ENCODE measurements at places on chromosomes 6 and 20.

GRCh38 chr20:8362457-8362856 is 230.4 kb downstream of the PLCB1 start:
- DNase-seq: no peak

DNA sequence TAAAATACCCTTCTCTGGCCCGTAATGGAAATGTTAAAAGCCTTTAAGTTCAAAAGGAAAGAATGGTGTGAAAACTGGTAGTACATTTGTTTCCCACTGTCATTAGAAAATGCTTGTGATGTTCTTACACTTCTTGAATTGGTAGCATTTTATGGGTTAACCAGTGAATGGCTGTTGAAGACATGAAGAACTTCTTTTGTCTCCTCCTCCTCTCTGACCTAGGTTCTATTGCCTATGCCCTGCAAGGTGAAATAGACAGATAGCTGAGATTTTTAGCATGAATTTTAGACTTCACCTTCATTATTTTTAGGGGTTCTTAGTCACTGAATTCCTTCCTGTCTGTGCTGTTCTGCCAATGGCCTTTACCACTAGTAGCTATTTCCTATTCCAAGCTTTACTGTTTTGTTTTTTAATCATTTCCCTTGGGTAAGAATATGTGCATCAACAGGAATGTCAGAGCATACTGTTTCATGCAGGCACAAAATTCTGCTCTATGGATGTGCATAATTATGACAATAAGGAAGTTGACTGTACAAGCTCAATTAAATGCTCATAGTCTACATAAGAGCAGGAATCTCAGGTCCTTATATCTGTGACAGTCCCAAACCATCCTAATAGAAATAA is 4.9 kb downstream of the TNFAIP3 start:
- DNase-seq: no peak

DNA sequence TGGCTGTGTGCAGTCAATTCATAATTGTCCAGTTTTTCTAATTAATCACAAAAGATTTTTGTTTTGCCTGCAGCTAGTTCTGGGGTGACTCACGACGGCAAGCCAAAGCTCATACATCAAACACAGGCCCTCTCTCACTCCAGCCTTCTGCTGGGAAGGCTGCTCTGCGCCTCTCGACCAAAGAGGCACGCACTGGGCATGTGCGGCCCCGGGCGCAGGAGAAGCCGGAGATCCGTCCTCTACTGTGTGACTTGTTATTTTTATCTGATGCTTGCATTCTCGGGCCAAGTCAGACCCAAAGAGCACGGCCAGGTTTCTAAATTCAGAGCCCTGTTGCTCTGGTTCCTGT is 98.5 kb downstream of the TFAP2A start:
- DNase-seq: no peak

GRCh38 chr20:44722990-44723389 is 7.8 kb downstream of the CCN5 start:
- no peak for DNase-seq

- DNase-seq: no peak
Measured at GRCh38 chr6:4059115-4059777, 19.7 kb downstream of the FAM217A start.

DNA sequence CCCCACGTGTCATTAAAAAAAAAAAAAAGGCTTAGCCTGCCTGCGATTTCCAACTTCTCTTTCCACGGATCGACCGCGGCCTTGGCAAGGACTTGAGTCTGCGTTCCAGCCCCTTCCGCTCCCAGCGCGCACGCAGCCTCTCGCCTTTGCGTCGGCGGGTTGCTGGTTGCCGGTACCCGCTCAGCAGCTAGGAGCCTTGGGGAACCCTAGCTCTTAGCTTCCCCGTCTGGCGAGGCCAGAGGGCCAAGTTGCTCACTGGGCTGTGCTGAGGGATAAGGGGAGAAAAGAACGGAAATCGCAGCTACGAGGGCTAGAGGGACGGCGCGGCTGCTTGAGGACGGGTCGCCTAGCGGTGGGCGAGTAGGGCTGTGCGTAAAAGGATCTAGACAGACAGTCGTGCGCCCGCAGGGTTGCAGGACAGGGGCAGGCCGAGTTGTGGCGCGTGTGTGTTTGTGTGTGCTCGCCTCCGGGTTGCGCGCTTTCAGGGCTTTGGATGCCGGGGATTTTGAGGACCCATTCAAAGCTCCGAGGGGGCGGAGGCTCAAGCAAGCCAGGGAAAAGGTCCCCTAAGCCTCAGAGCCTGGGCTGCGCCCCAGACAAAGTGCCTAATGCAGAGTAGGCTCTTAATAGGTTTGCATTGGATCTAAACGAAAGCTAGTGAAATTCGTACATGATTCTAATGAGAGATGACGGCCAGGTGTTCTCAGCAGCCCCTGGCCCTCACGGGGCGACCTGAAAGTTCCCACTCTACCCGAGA is 40.5 kb upstream of the OSTM1 start:
- no peak for DNase-seq

- no peak for DNase-seq
Measured at GRCh38 chr6:168864541-168865460, 388.8 kb downstream of the THBS2 start.

- no peak for DNase-seq
Measured at GRCh38 chr20:63105211-63106107, 98.7 kb upstream of the BHLHE23 start.

GRCh38 chr6:87200469-87201175 is 45.3 kb downstream of the ZNF292 start:
- DNase-seq: no peak

GRCh38 chr6:140027219-140027618 is 652.8 kb upstream of the CITED2 start:
- DNase-seq: no peak

DNA sequence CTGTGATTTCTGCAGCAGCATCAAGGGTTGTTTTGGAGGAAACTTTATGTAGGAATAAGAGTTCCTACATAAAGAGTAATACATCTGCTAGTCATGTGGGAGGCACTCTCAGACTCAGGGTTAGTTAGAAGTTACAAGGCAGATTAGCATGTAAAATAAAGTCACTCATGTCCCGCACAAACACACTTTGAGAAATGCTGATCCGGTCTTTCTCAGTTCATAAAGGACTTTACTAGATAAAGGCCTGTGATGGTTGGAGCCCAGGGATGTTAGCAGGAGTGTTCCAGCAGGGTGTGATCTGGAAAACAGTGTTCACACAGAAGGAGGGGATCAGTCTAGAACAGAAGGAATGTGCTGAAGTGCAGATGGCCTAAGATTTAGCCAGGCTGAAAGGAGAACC is 33.1 kb upstream of the NOP56 start:
- DNase-seq: no peak

DNA sequence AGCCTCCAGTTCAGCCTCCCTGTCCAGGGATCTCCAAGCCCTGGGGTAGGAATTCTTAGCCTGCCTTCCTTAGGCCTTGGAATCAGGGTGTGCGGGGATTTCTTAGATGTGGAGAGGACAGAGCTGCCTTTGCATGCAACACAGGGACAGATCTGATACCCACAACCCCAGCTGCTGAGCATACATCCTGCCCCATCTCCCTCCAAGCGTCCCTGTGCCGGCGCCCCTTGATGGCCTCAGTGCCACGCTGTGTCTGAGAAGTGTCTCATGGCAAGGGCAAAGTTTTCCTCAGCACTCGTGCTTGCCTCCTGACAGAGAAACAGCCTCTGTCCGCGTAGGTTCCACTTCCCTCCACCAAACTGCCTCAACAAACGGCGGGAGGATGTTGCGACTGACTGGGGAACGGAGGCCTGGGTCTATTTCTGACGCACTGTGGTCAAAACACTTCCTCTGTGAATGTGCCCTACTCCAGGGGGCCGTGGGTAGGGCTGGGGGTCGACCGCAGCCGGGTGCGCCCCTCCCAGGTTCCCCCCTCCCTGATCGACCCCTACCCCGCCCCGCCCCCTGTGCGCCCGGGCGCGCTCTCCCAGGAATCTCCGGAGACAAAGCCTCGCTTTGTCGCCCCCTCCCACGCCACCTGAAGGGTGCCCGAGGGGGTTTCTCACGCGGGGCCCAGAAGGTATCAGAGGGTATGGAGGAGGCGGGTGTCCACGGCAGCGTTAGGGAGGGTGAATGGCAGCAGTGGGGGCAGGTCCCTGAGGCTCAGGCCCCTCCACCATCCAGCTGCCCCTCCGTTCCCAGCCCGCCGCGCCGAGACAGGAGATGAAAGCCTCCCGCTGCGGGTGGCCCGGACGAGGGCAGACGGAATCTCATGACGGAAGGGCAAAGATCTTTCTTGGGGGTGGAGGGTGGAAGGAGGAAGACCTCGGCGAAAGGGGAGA is 806 bp downstream of the MICAL1 start:
- DNase-seq: no peak

- DNase-seq: no peak
Measured at GRCh38 chr6:73389854-73390253, 4.8 kb upstream of the DDX43 start.

DNA sequence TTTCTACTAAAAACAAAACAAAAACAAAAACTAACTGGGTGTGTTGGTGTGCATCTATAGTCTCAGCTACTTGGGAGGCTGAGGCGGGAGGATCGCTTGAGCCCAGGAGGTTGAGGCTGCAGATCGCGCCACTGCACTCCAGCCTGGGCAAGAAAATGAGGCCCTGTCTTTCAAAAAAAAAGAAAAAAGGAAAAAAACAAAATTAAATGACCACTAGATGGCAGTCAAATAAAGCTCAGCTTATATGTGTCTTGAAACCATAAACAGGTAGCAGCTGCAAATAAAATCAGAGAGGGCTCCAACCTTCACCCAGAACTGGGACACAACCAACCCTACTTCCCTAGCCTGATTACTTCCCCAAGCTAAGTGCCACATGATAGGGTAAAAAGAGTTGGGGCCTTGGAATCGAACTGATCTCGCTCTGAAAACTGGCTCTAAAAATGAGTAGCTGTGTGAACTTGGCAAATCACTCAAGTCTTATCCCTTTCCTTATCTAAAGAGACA is 67.1 kb upstream of the ADGRF4 start:
- no peak for DNase-seq

DNA sequence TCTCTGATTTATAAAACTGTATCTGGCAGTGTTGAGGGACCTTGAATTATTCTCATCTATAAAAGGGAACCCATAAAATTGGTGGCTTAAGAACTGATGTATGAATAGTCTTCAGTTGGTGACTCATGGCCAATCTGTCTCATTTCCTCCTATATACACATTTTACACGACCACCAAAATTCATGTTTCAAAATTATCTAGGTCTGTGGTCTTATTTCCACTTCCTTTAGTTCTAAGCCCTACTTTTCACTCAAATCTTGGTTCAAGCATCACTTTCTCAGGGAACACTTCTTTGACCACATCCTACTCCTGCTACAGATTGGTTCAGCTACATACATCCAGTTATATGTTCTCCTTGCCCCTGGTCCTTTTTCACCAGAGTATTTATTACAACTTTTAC is 18.6 kb upstream of the ENPP1 start:
- no peak for DNase-seq

- DNase-seq: no peak
Measured at GRCh38 chr20:46127396-46128010, 9.4 kb downstream of the CD40 start.

- no peak for DNase-seq
Measured at GRCh38 chr6:44800171-44800783, 412.8 kb downstream of the CDC5L start.

GRCh38 chr6:20142866-20143265 is 69.4 kb downstream of the MBOAT1 start:
- DNase-seq: no peak

GRCh38 chr20:31833931-31834521 is 11.4 kb downstream of the FOXS1 start:
- no peak for DNase-seq

GRCh38 chr6:141552463-141552862 is 580.3 kb upstream of the GJE1 start:
- no peak for DNase-seq

DNA sequence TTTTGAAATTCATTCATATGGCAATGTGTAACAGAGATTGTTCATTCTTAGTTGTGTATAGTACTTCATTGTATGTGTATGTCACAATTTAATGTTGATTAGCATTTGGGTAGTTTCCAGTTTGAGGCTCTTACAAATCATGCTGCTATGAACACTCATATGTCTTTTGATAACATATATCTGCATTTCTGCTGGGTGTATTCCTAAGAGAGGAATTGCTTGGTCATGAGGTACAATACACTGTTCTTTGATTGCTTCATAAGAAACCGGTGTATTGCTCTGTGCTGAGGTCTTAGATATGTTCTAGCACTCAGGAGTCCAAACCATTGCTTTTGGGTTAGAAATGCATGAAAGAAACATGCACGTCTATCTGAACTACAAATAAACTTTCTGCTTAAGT is 492.9 kb upstream of the JAG1 start:
- DNase-seq: no peak

- no peak for DNase-seq
Measured at GRCh38 chr20:58021481-58021880, 207.0 kb downstream of the ANKRD60 start.

GRCh38 chr20:15895126-15895525 is 678.1 kb downstream of the KIF16B start:
- no peak for DNase-seq

- no peak for DNase-seq
Measured at GRCh38 chr20:19552221-19553180, 205.6 kb upstream of the RIN2 start.

DNA sequence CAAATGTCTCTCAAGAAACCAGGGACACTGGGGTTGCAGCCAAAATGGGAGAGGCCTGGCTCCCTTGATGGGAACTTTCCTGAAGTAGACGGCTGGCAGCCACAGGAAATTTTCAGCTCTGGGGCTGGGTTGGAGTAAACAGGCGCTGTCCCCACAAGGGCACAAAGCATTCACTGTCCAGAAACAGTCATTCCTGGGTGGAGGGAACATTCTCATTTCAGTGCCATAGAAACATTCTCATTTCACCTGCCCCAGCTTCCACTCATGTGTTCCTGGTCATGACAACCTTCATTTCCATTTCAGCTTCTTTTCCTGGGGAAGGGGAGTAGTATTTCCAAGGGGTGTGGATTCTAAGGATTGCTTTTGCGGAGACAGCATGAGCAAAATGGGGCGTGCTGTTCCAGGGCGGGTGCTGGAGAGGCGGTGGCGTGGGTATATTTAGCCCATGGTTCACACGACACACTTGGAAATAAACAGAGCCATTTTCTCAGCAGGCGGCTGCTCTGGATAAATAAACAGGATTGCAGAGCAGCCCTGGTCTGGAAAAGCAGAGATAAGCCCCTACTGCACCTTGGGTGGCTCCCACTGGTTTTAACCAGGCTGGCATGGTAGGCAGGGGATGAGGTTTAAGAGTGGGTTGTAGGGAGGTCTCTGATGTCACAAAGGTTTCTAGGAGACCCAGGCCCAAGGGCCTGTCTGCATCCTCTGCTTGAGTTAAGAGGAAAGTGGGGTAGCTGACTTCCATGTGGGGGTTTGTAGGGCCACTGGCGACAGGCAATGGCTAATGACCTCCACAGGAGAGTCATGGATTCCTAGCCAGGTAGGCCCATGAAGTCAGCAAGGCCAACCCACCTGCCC is 32.9 kb downstream of the COX4I2 start:
- DNase-seq: no peak

GRCh38 chr20:20956513-20956931 is 149.6 kb downstream of the LINC00237 start:
- no peak for DNase-seq
